ENCODE measurements at places on chromosomes 3 and 15. TPM values are rescaled to one million over a fixed set of nuclear protein-coding genes. Genes with fewer than 3 reads are reported as not detected.

The HOMER2 gene
- total RNA-seq, result 15.3 TPM

The P3H2 gene
- 36.8 TPM for total RNA-seq

The RAP2B gene
- 6.8 TPM for total RNA-seq

The B3GNT5 gene
- total RNA-seq, result 30.1 TPM

The ITIH3 gene
- not detected for total RNA-seq

The UBA5 gene
- total RNA-seq, result 26.4 TPM

The PCOLCE2 gene
- total RNA-seq, result 30.3 TPM

The AP3S2 gene
- 36.0 TPM for total RNA-seq

The KY gene
- 0.07 TPM for total RNA-seq

The RTP1 gene
- total RNA-seq, result not detected

The WDR48 gene
- total RNA-seq, result 24.9 TPM

The SGO1 gene
- total RNA-seq, result 14.2 TPM

The TRPC1 gene
- 8.3 TPM for total RNA-seq

The SUSD5 gene
- total RNA-seq, result 2.3 TPM

The CTDSPL gene
- total RNA-seq, result 10.2 TPM

The SEMA5B gene
- 0.13 TPM for total RNA-seq

The SPINK8 gene
- not detected for total RNA-seq

The HHLA2 gene
- total RNA-seq, result not detected

The IL20RB gene
- 1.3 TPM for total RNA-seq

The ADAMTSL3 gene
- 0.35 TPM for total RNA-seq
